Naive B cell (primary cell): ENCODE measurements at places on chromosomes 13 and 19.

GRCh38 chr13:60260440-60260839, 96.7 kb upstream of the DIAPH3 start:
- no peak for DNase-seq

GRCh38 chr13:111387945-111388600, 67.6 kb downstream of the TEX29 start:
- DNase-seq = no peak

GRCh38 chr13:112487127-112487517, 100.8 kb downstream of the TUBGCP3 start:
- DNase-seq = no peak

GRCh38 chr19:594265-594870, 4.7 kb downstream of the HCN2 start:
- no peak for DNase-seq

DNA sequence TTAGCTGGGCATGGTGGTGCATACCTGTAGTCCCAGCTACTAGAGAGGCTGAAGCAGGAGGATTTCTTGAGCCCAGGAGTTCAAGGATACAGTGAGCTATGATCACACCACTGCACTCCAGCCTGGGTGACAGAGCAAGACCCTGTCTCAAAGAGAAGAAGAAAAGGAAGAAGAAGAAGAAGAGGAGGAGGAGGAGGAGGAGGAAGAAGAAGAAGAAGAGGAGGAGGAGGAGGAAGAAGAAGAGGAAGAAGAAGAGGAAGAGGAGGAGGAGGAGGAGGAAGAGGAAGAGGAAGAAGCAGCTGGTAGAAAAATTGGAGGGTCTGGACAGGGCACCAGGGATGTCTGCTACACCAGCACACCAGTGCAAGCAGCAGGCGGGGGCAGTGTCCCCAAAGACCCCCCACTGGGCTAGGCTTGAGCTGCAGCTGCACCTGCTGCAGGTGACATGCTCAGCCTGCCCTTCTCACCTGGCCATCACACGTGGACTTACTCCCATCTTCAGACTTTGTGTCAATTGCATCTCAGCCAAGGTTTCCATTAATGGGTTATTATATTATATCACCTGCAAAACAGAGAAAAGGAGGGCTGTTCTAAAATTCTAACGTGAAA, 180.9 kb upstream of the ZNF507 start:
- DNase-seq = no peak

DNA sequence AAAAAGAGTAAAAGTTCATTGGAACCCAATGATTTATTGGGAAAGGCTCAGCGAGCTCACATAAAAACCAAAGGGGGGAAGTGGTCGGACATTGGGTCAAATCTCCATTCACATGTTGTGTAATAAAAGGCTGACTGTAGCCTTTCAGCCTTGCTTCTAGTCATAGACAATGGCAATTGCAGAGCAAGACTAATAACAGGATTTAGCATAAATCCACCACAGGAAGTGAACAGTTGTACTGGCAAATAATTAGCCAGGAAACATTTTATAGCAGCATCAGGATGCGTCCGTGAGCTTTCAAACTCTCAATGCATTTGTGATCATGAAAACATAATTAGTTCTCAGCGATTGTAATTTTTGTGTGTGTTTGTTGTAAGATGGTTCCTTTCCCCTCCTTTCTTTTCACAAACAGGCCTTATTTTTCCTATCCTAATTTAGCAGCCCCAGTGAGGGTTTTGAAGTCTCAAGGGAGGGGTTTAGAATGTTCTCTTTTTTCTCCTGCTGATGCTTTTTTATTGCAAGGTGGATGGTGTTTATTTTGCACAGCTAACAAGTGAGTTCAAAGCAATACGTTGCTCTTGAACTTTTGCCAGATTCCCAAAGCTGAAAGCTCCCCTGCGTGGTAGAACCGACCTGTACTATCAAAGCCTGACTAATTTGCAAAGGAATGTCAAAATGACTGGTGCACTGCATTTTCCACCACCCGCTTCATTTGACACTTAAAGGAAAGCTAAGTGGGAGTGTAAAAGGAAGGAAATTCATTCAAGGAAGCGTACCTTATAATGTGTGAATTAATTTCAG, 105.6 kb downstream of the SPRY2 start:
- no peak for DNase-seq

GRCh38 chr19:33780251-33780650, 16.4 kb upstream of the KCTD15 start:
- DNase-seq = no peak

- DNase-seq = no peak
These were observed 7.7 kb downstream of the PPP1R12C start for GRCh38 chr19:55109527-55110291.

- DNase-seq = no peak
These were observed 96.6 kb downstream of the COL4A2 start for GRCh38 chr13:110403721-110404120.
